Astrocyte (in vitro differentiated cells and primary cell): ENCODE measurements at places on chromosomes 11 and 22.

GRCh38 chr11:126405906-126406305, 50.4 kb downstream of the ST3GAL4 start:
- no peak overlapping the region for H3K4me3 ChIP-seq
- H3K36me3 ChIP-seq, result no peaks in the 10 kb centered on the region
- no peak for DNase-seq
- no peak overlapping the region for H3K27ac ChIP-seq
- no peaks in the 10 kb centered on the region for H3K27me3 ChIP-seq

- H3K4me3 ChIP-seq, result no peak overlapping the region
- peaks cover 12% of the 10 kb centered on the region for H3K4me1 ChIP-seq
- H3K27me3 ChIP-seq, result no peaks in the 10 kb centered on the region
- DNase-seq, result no peak
- no peak overlapping the region for H3K27ac ChIP-seq
Measured at GRCh38 chr11:119668676-119669075, 60.3 kb downstream of the NECTIN1 start.

GRCh38 chr11:12359761-12360160, 17.6 kb upstream of the PARVA start:
- no peak overlapping the region for H3K4me3 ChIP-seq
- peaks cover 3% of the 10 kb centered on the region for H3K4me1 ChIP-seq
- DNase-seq, result peak; percentile 61
- H3K27me3 ChIP-seq, result no peaks in the 10 kb centered on the region

- no peak for DNase-seq
- no peaks in the 10 kb centered on the region for H3K27me3 ChIP-seq
- H3K4me1 ChIP-seq, result peaks cover 6% of the 10 kb centered on the region
- H3K36me3 ChIP-seq, result peaks cover 65% of the 10 kb centered on the region
- no peak overlapping the region for H3K4me3 ChIP-seq
Measured at GRCh38 chr22:45172881-45173585, 9.3 kb downstream of the NUP50 start.

DNA sequence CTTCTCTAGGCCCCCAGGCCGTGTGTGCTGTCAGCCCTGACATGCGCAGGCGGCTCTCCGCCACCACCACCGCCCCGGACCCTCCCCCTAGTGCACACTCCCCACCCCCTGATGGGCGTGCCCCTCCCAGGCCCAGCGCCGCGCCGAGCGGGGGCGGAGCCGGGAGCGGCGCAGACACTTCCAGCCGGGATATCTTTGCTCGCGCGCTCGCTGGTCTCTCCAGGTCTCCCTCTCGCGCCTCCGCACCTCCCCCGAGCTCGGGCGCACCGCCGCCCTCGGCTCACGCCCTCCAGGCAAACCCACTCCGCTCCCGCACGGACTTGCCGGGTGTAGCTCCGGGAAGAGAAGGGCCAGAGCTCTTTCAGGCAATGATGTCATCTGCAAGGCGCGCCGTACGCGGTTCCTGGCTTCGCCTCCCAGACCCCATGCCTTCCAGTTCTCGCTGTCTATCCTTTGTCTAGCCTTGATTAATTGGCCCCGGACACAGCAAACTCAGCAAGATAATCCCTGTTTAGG, at the start of gene SCN3B:
SCN3B (minus strand) TSS at position 59 of the 516 bp plus-strand sequence. CDS start 823 bp downstream, outside the sequence.
- H3K4me3 ChIP-seq, result peak within 1 kb of the TSS; percentile 69
- no peaks in the 10 kb centered on the region for H3K36me3 ChIP-seq
- peaks cover 20% of the 10 kb centered on the region for H3K27me3 ChIP-seq
- DNase-seq, result peak; percentile 74
- H3K27ac ChIP-seq, result no peak within 1 kb of the TSS
- H3K4me1 ChIP-seq, result peaks cover 6% of the 10 kb centered on the region

- no peaks in the 10 kb centered on the region for H3K27me3 ChIP-seq
- H3K27ac ChIP-seq, result peak overlapping the region; percentile 20
- no peaks in the 10 kb centered on the region for H3K36me3 ChIP-seq
- H3K4me1 ChIP-seq, result peaks cover 29% of the 10 kb centered on the region
- H3K4me3 ChIP-seq, result no peak overlapping the region
Measured at GRCh38 chr11:106400949-106401570, 323.6 kb downstream of the AASDHPPT start.

GRCh38 chr11:35337136-35337913, 82.0 kb downstream of the SLC1A2 start:
- H3K4me3 ChIP-seq, result no peak overlapping the region
- H3K36me3 ChIP-seq, result no peaks in the 10 kb centered on the region
- no peaks in the 10 kb centered on the region for H3K27me3 ChIP-seq

DNA sequence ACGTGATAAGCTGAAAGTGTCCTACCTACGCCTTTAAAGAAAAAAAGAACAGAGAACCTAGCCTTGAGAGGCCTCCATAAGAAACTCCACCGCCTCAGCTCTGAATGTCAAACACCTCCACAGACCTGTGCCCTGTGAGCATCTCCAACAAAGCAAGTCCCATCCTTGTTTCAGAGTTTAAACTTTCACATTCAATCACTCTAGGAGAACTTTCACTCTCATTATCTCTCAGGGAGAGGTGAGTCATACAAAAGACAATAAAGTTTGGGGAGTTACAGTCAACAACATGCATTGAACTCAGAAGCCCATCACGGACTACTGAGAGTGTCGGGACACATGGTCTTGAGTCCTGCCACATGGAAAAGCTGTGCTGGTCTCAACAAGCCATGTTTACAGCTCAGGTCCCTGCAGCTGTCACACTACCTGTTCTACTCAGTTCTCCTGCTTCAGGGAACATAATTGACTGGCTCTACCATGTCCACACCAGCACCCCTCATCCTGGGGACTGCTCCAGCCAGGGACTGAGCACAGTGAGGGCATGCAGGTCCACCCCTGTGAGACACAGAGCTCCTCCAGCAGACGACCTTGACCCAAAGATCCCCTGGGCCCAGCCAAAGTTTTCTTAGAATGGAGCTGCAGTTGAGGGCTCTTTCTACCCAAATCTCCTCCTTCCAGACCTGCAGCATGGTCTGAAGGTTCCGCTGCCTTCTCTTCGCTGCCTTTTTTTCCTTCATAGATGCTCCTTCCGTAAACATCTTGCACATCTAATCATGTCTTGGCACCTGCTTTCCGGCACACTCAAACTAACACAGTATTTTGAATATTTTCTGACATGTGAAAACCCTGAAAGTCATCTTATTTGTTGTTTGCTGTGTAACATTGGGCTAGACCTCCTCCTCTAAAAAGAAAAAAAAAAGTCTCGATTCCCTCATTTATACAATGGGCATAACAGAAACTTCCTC, 114.9 kb downstream of the ETS1 start:
- H3K27me3 ChIP-seq, result no peaks in the 10 kb centered on the region
- peaks cover 54% of the 10 kb centered on the region for H3K36me3 ChIP-seq
- H3K27ac ChIP-seq, result peak overlapping the region; percentile 33
- peaks cover 38% of the 10 kb centered on the region for H3K4me1 ChIP-seq
- no peak overlapping the region for H3K4me3 ChIP-seq

- H3K4me1 ChIP-seq, result peaks cover 14% of the 10 kb centered on the region
- no peak overlapping the region for H3K4me3 ChIP-seq
- no peak for DNase-seq
- no peak overlapping the region for H3K27ac ChIP-seq
Measured at GRCh38 chr11:70383664-70384565, 14.4 kb upstream of the CTTN start.

GRCh38 chr22:22786301-22787115, 101.1 kb upstream of the IGLL5 start:
- no peaks in the 10 kb centered on the region for H3K36me3 ChIP-seq
- no peak overlapping the region for H3K4me3 ChIP-seq
- peaks cover 9% of the 10 kb centered on the region for H3K27me3 ChIP-seq
- H3K27ac ChIP-seq, result no peak overlapping the region
- no peak for DNase-seq

- H3K4me1 ChIP-seq, result no peaks in the 10 kb centered on the region
- H3K27me3 ChIP-seq, result no peaks in the 10 kb centered on the region
- no peaks in the 10 kb centered on the region for H3K36me3 ChIP-seq
- H3K27ac ChIP-seq, result no peak overlapping the region
- no peak overlapping the region for H3K4me3 ChIP-seq
- DNase-seq, result peak; percentile 19
Measured at GRCh38 chr11:105862736-105863367, 159.2 kb downstream of the MSANTD4 start.

DNA sequence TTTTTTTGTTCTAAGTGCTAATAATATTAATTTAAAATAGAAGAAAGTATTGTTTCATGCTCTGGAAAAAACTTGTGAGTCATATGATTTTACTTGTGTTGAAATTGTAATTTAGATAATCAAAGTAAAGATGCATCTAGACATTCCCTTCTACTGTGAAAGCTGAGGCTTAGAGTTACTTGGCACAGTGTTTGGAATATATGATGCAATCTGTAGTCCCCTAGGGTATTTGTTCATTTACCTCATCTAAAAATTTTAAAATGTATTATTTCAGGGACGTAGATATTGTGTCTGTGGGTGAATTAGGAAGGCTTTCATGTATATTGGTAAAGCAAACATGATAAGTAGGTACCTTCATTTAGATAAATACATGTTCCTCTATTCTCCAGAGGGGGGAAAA, 793.5 kb upstream of the CNTN5 start:
- H3K27ac ChIP-seq, result no peak overlapping the region
- no peak overlapping the region for H3K4me3 ChIP-seq
- H3K4me1 ChIP-seq, result no peaks in the 10 kb centered on the region
- H3K36me3 ChIP-seq, result no peaks in the 10 kb centered on the region
- no peaks in the 10 kb centered on the region for H3K27me3 ChIP-seq
- DNase-seq, result no peak

DNA sequence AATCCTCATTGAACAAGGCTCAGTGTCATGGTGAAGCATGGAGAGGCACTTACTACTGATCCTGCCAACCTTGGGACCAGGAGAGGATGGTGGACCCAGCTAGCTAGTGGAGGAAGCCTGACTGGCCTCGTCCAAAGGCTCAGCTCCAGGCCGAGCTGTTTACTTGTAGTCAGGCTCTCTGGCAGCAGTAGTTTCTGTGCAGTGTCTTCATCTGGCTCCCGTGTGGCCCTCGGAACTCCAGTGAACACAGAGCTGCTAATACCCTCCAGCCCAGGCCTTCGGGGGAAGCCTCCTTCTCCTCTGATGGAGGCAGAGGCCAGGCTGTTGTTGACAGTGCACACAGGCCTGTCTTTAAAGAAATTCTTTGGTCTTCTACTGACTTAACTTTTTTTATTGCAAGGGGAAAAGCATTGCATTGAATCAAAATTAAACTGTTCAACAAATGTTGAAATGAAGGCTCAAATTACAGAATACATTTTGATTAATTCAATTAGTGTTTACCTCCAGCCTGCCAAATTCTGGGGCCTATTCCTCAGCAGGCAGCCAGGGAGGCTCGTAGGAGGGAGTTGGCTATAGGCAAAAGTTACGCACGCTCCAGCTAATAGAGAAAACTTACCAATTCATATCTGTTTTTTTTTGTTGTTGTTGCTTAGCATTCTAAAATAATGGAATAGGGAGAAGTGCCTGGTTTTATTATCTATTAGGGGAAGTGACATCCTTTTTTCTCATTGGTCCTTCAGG, 18.8 kb downstream of the PPFIBP2 start:
- no peaks in the 10 kb centered on the region for H3K4me1 ChIP-seq
- DNase-seq, result no peak
- H3K27me3 ChIP-seq, result no peaks in the 10 kb centered on the region
- no peak overlapping the region for H3K4me3 ChIP-seq
- H3K36me3 ChIP-seq, result no peaks in the 10 kb centered on the region

- no peak overlapping the region for H3K27ac ChIP-seq
- H3K27me3 ChIP-seq, result peaks cover 20% of the 10 kb centered on the region
- DNase-seq, result no peak
- H3K4me1 ChIP-seq, result peaks cover 7% of the 10 kb centered on the region
Measured at GRCh38 chr22:50018608-50019285, 6.2 kb upstream of the IL17REL start.

DNA sequence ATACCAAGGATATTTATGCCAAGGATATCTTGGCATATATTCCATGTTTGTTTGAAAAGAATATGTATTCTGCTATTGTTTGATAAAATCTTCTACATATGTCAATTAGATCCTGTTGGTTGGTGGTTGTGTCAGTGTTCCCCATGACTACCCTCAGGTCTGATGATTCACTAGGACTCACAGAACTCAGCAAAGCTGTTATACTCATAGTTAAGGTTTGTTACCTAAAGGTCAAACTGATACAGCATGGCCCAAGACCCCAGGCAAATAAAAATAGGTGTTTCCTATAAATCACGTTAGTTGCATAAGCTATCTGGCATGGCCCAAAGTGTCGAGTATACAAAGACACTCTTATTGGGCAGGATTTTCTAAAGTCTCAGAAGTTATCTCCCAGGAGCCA, 30.2 kb upstream of the B3GNT6 start:
- no peak overlapping the region for H3K4me3 ChIP-seq
- H3K4me1 ChIP-seq, result no peaks in the 10 kb centered on the region
- H3K27ac ChIP-seq, result no peak overlapping the region
- no peaks in the 10 kb centered on the region for H3K27me3 ChIP-seq
- DNase-seq, result no peak

DNA sequence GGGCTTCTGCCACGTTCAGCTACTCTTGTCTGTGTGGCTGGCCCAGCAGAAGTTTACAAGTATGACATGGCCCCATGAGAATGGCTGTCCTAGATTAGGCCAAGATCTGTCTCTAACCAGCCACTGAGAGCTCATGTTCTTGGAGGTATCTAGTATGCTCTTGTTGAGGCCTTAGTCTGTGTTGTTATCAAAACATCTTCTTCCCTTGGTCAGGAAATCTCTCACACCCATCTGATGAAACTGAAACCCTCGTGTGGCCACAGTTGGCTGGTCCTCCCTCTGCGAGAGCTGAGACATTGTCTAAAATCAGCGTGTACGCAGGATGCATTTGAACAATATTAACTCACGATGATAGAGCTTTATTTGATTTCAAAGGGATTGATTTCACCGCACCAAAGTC, 109.0 kb upstream of the NNMT start:
- no peaks in the 10 kb centered on the region for H3K4me1 ChIP-seq
- peaks cover 25% of the 10 kb centered on the region for H3K27me3 ChIP-seq
- no peak for DNase-seq
- H3K36me3 ChIP-seq, result no peaks in the 10 kb centered on the region
- H3K4me3 ChIP-seq, result no peak overlapping the region
- H3K27ac ChIP-seq, result no peak overlapping the region

GRCh38 chr11:23370580-23371275, 510.5 kb upstream of the CCDC179 start:
- H3K4me1 ChIP-seq, result no peaks in the 10 kb centered on the region
- no peak for DNase-seq
- no peak overlapping the region for H3K27ac ChIP-seq
- H3K4me3 ChIP-seq, result no peak overlapping the region

DNA sequence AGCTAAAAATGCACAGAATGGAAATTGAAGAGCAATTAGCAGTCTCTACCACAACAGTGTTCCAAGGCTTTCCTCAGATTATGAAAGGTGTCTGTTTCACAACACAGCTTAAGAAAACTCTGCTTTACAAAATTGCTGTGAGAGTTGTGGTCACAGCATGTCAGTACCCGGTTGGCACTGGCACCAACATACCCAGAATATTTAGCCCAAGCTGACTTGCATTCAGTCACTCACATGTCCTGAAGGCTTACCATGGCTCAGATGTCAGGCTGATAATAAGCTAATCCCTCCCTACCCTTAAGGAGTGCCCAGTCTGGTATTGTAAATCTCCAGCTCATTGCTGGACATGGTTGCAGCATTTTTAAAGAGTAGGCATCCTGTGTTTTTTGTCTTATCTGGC, 14.9 kb downstream of the NCR3LG1 start:
- no peak overlapping the region for H3K27ac ChIP-seq
- H3K4me3 ChIP-seq, result no peak overlapping the region
- DNase-seq, result no peak
- H3K36me3 ChIP-seq, result peaks cover 4% of the 10 kb centered on the region
- H3K4me1 ChIP-seq, result no peaks in the 10 kb centered on the region
- no peaks in the 10 kb centered on the region for H3K27me3 ChIP-seq

GRCh38 chr11:8068605-8069221, 12.3 kb upstream of the TUB start:
- no peak overlapping the region for H3K4me3 ChIP-seq
- peak; percentile 92 for DNase-seq
- peaks cover 36% of the 10 kb centered on the region for H3K27me3 ChIP-seq
- no peak overlapping the region for H3K27ac ChIP-seq
